K562 (cell line): ENCODE measurements at places on chromosomes 6 and 20. TPM values are rescaled to one million over a fixed set of nuclear protein-coding genes. Genes with fewer than 3 reads are reported as not detected.

DNA sequence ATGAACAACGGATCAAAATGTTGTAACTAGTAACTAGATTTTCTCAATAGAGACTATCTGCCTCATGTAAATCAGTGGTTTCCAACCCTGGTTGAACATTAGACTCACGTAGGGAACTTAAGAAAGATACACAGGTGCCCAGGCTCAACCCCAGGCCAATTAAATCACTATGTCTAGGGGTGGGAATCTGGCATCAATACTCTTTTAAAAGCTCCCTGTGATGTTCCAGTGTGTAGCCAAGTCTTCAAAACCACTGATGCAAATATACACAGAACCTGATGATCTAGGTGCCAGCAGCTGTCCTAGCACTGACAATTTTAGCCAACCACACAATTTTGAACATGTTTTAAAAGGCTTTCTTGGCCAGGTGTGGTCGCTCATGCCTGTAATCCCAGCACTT is 128.7 kb downstream of the TBC1D32 start:
- DNase-seq = no peak

- no peak for DNase-seq
Measured at GRCh38 chr20:9071976-9072726, 3.3 kb downstream of the PLCB4 start.

- DNase-seq = no peak
Measured at GRCh38 chr6:92945799-92946198, 473.6 kb downstream of the EPHA7 start.

DNA sequence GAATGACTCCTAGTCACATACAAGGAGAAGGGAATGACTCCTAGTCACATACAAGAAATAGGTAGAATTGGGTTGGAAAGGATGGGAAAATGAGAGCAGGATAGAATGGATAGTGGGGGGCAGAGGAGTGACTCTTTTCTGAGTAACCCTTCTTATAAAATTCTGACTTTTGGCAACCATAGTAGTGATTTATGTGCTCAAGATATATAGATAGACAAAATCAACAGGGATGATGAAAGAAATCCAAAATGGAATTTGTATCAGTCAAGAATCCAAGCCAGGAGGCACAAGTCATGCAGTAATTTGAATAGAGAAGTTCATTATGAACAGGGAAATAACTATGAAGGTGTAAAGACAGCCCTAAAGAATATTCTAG is 41.7 kb downstream of the ADAT2 start:
- DNase-seq = no peak

DNA sequence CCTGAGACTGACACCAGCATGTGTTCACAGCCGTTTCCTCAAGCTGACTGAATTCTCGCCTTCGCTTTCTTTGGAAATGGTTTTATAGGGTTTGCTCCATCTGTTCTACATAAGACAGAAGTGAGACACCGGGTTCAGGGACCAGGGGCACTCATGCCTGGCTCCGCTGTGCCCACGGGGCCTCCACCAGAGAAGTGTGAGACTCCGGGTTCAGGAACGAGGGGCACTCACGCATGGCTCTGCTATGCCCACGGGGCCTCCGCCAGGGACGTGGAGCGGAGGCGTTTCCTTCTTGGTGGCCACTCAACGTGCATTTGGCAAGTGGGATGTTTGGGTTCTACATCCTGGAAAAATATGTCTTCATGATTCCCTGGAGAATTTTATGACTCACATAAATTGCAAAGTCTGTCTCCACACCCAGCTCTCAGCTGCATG is 106.6 kb downstream of the RNASET2 start:
- no peak for DNase-seq

- no peak for DNase-seq
Measured at GRCh38 chr20:58565461-58566175, 50.4 kb upstream of the APCDD1L start.

GRCh38 chr6:152351110-152351509 is 286.1 kb downstream of the SYNE1 start:
- DNase-seq = no peak

DNA sequence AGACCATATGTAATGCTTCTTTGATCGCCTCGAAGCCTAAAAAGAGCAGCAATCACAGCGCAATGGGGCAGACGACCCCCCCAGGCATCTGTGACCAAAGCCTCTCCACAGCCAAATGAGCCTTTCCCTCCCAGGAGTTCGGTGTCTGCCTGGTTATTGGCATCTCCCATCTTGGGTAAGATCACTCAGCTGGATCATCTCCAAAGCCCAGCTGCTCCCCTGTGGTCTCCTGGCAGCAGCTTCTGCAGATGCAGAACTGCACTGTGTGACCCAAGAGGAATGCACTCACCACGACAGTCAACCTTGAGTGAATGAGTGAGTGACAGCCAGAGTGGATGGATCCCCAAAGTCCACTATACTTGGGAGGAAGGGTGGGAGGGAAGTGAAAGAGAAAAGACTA is 44.8 kb upstream of the IYD start:
- DNase-seq = no peak

GRCh38 chr20:17611290-17611539 is 41.3 kb downstream of the DSTN start:
- no peak for DNase-seq

DNA sequence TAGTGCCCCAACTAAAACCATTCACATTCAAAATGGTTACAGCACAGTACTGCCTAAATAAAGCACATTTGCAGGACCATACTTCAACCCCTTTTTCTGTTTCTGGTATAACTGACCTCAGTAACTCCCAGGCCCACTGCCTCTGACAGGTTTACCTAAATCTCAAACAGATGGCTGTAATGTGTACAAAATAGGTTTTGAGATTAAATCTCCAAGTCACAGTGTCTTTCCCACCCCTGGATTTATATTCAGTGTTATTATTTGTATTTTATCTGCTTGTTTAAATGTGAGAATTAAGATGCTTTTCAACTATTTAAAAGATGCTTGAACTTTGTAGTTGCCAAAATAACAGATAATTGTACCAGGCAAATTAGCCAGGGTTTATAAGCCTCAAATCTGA is 4.7 kb upstream of the KIF6 start:
- DNase-seq = no peak

DNA sequence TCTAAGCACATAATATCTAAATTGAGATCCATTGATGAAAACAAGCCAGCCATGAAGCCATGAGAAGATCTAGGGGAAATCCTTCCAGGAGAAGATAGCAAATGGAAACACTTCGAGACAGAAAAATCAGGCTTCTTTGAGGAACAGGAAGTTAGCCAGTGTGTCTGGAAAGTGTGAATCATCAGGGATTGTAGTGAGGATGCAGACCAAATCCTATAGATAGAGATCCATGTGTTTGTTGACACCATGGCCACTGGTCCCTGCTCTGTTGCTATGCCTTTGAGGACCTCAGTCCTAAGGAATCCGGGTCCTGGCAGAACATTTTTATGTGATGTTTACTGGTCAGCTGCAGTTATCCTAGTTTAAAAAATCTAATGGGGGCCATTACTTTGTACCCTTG is 6.6 kb upstream of the ELOVL2 start:
- no peak for DNase-seq

- DNase-seq = no peak
Measured at GRCh38 chr20:8874437-8874836, 194.4 kb upstream of the PLCB4 start.

DNA sequence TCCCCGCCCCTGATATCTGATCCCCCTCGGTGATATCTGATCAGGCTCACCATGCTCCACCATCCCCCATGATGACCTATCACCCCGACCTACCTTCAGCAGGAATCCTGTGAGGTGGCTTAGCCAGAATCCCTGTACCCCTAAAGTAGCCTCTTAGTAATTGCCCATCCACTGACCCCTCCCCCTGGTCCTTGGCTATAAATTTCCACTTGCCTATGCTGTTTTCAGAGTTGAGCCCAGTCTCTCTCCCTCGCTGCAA is 177.5 kb upstream of the GGTLC1 start:
- DNase-seq = no peak

The PACSIN1 gene
- 0.98 and 1.7 TPM in 2 replicates for total RNA-seq

The VGLL2 gene
- not detected in 2 replicates for total RNA-seq

The RAET1L gene
- not detected in 2 replicates for total RNA-seq

The LRP11 gene
- total RNA-seq = 2.9 and 3.6 TPM in 2 replicates

The TRMT6 gene
- 12.8 and 14.4 TPM in 2 replicates for total RNA-seq

The SLC25A27 gene
- not detected in 2 replicates for total RNA-seq

The PROKR2 gene
- total RNA-seq = not detected in 2 replicates
